LNCaP clone FGC (cell line): ENCODE measurements at places on chromosomes 7 and 10.

GRCh38 chr10:122461367-122461728 lies at the start of gene HTRA1:
TSS of gene HTRA1 (plus strand) at chr10:122461553. CDS start at chr10:122461653, 100 bp downstream.
- DNase-seq, result no peak

DNA sequence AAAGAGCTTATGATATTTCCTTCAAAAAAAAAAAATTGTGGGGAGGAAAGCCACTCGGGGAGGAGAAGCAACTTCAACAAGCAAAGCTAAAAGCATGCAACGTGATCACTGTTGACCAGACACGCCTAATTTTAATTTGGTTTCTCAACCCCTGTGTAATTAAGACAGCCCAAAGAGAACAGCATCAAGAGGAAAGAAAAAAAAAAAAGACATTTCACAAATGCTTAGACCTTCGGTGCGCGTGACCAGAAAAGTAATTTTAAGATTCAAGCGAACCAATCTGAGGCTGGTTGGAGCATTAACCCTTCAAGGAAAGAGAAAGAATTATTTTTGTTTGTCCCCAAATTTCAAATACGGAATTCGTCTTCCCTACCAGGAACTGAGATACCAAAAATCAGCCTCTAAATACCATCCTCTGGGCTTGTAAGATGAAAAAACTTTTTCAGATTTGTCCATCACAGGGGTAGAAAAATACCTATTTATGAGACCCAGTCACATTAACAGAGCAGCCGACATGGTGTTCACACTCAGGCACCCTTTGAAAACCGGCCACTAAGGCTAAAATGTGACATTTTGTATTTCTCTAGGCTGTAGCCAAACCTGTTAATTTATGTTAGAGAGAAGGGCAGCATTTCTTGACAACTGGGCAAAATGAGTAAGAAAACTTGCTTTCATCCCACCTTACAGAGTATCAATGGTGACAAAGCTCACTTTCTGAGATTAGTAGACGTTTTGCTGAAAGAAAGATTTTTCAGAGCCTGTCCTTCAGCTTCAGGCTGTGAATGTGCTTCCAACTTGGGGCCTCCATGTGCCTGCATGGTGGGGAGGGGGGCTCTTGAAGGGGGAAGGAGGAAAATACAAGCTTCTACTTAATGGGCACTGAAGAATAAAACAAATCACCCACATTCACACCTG lies 179.9 kb upstream of the KLF14 start:
- no peak for DNase-seq

GRCh38 chr7:134298902-134299683 lies 17.6 kb downstream of the SLC35B4 start:
- DNase-seq, result no peak

GRCh38 chr10:78115135-78115853 lies 81.6 kb downstream of the RPS24 start:
- no peak for DNase-seq

DNA sequence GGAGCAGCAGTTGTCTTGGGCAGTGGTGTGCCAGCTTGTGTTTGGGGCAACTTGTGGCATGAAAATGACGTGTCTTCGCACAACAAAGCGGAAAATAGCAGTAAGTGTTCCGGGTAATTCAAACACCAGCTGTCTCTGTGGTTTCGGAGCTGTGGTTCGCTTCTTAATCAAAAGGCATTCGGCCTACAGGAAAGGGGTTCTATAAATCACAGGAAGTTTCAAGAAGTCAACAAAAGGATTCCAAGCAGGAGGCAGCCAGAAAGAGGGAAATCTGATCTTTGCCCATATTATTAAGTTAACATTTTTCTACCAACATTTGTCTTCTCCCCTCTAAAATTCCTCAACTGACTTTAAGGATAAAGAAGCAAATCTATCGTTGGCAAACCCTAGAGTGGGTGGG lies 353.4 kb downstream of the FGFR2 start:
- no peak for DNase-seq

- DNase-seq, result no peak
These were observed 1.1 kb upstream of the GTF2I start for GRCh38 chr7:74656441-74656836.

GRCh38 chr7:94512735-94513564 lies 3.3 kb downstream of the CASD1 start:
- DNase-seq, result no peak

- DNase-seq, result no peak
These were observed 1548.1 kb upstream of the LRRTM3 start for GRCh38 chr10:65377687-65378086.

DNA sequence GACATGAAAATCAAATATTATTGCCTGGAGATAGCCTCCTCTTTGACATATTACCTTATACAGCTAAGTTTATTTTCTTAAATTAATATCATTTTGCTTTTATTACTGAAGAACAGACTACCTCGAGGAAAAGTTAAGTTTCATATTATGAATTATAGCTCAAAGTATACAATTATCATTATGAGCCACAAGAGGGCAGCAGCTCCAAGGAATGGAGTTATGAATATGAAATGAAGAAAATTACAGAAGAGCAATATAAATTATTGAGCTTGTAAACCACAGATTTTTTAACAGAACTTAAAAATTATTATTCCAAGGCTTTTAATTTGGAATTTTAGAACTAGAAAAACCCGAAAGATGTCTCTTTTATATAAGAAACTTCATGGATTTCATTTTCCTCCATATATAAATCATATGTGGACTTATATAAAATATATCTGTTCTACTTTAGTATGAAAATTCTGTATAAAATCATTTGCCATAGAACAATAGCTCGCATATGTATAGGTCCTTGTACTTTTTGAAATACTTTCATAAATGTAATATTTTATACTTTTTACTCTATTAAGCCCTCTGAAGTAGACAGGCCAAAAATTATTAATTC lies 40.1 kb downstream of the IQUB start:
- DNase-seq, result peak; percentile 18
